NCI-H1417 (cell line): ENCODE measurements at places on chromosomes 2 and 18.

DNA sequence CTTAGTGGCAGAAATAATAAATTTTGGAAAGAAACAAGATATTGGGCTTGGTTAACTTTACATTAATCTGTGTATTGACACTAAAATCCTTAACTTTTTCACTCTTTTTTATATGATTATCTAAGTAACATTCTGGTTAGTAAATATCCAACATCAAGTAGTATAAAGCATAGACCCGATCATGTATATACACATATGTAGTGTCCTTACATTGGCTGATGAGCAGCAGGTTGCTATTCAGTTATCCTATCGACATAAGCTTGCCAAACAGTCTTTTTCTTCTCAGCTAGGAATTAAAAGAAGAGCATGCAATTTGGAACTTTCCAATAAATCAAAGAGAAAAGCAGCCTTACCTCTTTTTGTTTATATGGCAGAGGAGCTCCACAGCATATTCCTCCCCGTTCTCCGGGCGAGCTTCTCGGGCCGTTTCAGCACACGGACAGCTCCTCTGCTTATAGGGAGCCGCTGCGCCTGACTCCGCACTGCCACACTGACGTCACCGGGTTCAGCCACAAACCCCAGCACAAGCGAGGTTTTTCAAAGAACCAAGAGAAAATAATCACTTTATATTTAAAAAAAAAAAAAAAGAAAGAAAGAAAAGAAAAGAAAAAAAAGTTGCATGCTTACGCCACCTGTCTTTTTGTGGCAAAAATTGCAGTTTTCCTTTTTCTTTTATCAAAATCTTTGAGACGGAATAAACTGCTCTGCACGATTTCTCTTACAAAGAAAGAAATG is at the start of gene SCG2:
SCG2 (minus strand) TSS at position 430 of the 735 bp plus-strand sequence. CDS start 3,079 bp downstream, outside the sequence.
- DNase-seq = peak; percentile 59

DNA sequence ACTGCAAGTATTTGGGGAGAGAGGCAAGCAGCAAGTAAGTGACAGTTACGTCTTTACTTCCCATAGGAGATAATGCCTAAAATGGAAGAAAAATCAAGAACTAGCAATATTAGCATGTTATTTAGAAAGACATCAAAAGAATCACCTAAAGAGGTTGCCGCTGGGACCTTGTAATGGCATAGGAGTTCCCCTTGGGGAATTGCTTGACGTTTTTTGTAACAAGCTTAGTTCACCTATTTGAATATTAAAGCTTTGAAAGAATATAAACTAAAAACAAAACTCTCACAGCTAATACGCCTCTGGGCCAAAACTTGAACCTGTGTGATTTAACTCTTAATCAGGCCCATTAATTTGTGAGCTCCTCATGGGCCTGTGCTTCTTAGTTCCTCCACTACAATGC is 89.0 kb downstream of the AAK1 start:
- no peak for DNase-seq

- DNase-seq = no peak
These were observed 27.2 kb upstream of the FAM136A start for GRCh38 chr2:70328921-70329561.

- no peak for DNase-seq
These were observed 51.3 kb downstream of the RNF144A start for GRCh38 chr2:6968319-6969100.

GRCh38 chr2:71926089-71926447 is 221.6 kb downstream of the CYP26B1 start:
- no peak for DNase-seq

DNA sequence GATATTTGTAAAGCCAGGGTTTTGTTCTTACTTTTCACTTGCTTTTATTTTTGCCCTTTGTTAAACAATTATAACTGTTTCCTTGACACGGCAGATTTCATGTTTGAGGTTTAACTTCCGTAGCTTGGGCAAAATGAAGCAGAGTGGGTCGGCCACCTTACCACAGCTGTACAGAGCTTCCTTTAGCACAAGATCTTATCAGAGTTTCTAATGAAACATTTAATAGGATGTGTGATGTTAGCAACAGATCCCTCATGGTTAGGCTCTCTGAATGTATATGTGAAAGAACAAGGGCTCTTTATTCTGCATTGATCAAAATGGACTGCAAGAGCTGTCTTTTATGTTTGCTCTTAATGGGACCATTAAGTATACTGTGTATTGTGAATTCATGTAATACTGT is 22.3 kb downstream of the RNF125 start:
- no peak for DNase-seq

DNA sequence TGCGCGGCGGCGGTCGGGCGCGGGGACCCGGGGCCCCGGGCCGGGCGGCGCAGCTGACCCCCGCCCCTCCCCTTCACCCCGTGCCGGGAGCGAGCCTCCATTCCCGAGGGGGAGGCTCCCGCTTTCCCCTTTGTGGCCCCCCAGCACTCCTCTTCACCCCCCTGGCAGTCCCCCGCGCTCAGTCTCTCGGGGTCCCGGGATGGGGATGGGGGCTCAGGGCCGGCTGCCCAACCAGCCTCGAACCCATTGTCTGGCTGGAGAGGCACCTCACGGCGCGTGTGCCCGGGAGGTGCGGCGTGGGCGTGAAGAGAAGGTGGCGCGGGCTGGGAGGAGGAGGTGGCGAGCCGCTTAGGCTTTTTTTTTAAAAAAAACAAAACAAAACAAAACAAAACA is 748 bp downstream of the FMNL2 start:
- DNase-seq = peak; percentile 41

DNA sequence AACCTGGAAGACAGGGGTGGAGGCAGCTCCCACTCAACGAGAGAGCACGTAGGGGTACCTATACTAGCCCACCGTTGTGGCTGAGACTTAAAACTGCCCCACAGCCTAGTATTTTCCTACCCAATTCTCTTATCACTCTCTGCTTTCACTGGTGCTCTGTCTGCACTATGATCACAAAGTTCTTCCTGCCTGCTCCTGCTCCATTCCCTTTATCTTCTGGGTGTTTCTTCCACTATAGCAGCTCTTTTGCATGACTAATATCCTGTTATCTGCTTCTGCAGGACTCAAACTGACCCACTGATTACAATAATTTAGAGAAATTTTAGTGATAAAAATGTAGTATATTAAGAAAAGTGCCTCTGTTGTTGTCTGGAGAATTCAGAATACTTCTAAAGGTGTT is 184.8 kb downstream of the LRP1B start:
- no peak for DNase-seq

DNA sequence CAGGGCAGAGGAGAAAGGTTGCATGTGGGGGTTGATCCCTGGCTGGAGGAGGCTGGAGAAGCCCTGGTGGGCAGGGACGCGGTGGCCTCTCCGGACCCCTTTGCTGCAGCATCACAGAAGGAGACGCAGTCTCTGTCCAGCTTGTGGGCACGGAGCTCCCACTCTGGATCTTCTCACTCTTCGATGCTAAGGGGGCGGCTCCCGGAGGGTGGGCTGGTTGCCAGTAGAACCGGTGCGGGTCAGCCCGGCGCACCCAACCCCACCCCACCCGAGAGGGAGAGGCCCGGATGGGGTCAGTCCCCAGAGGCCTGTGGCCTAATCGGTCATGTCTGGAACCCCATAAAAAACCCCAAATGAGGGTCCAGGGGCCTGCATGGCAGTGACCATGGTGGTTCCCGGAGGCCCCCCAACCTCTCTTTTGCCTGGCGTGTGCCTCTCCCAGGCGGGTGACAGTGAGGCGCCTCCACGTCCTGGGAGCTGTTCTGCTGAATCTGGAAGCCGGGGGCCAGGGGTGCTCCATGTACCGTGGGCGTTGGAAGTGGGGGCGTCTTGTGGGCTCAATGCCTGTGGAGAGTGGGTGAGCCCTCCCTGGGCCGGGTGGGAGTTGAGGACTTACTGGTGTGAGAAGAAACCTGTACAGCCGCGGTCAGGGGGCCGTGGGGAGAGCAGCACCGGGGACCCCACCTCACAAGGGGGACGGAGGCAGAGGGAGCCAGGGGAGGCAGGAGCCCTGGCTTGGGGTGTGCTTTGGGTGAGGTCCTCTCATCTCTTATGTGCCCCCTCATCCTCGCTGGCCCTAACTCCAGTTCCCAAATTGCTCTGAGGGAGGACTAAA is 79.6 kb downstream of the RTP5 start:
- no peak for DNase-seq

GRCh38 chr2:224890372-224890771 is 151.9 kb downstream of the DOCK10 start:
- DNase-seq = no peak

DNA sequence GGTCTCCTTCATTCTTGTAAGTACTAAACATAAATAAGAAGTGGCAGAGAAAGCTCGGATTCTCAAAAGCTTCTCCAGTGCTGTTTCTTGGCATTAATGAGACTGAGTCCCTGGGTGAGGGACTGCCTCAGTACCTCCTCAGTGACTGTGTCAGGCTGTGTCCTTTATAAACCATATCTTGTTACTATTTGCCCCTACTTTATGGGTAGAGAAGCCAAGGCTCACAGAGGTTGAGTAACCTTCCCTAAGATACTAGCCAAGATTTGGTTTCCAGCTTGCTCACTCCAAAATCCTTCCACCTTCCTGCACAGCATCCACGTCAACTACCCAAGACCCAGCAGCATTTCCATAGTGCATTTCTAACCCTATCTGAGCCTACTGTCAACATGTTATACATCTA is 55.6 kb downstream of the THUMPD2 start:
- DNase-seq = no peak

DNA sequence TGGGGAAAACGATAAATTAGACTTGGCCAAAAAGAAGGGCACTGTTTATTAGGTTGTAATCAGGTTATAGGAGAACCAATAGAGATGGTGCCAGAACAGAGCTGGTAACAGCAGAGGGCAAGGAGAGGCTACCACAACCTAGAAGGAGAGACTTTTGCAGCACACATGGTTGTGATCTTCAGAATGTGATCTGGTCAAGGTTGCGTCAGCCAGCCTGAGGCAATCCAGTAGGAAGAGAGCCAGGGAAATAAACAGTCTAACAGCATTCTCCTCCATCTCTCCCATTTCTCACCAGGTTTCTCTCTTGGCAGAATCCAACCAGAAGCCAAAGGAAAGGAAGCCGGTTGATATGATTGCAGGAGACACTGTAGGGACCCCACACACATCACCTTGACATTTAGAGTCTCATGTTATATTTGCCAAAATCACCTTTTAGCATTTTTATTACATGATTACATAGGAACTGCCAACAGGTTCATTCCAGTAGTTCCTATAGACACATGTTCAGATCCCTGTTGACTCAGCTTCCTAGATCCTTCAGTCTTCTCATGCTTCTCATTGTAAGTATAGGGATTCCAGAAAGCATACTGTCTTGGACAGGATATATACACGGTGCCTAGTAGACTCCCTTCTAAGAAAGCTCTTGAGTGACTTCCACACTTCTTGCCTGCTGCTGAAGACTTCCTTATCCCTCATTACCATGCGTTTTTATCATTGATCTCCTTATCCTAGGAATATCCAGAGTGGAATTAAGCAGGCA is 17.6 kb upstream of the SPATS2L start:
- no peak for DNase-seq

- no peak for DNase-seq
These were observed 43.5 kb downstream of the RRM2 start for GRCh38 chr2:10165861-10166675.

- no peak for DNase-seq
These were observed 12.3 kb downstream of the PDCD1 start for GRCh38 chr2:241846406-241846805.

DNA sequence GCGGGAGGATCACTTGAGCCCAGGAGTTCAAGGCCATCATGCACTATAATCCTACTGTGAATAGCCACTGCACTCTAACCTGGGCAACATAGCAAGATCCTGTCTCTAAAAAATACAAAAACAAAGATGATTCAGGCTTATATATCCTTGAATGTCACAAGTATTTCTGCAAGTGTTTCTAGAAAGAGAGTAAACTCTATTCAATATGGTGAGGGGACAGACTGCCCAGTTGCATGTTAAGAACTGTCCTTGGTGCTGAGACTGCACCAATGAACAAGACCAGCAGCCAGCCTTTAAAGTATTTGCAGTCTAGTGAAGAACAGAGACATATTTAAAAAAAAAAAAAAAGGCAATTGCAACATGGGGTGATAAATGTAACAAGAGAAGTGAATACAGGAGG is 16.4 kb downstream of the MAP3K19 start:
- no peak for DNase-seq

DNA sequence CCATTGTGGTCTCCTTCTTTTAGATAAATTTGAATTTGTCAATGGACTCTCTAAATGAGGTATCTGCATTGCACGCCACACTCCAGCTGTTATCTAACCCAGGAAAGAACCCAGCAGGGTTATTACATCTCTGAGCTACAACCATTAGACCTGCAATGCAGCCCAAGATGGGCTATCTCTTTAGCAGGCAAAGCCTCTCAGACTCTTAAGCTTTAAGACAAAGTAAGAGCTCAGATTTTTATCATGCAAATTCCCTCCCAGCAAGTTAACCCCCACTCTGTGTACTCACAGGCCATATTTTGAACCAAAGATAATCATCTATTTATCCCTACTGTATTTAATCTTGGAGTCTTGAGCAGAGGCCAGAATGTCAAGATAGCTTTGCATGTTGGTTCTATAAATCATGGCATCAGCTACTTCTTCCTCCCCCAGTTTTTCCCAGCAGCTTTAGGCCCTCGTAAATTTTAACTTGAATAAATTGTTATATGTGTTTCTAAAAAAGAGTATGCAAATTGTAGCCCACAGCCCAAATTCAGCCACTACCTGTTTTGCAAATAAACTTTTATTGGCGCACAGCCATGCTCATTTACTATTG is 273.7 kb upstream of the PKDCC start:
- no peak for DNase-seq

GRCh38 chr2:173990970-173991819 is 26.0 kb upstream of the SP3 start:
- DNase-seq = no peak

- no peak for DNase-seq
These were observed 79.6 kb upstream of the DNMT3A start for GRCh38 chr2:25421289-25421688.

GRCh38 chr2:155310589-155310988 is 612.1 kb downstream of the KCNJ3 start:
- DNase-seq = no peak

GRCh38 chr2:173016451-173016850 is 59.2 kb upstream of the MAP3K20 start:
- no peak for DNase-seq

GRCh38 chr2:51263951-51264350 is 232.0 kb upstream of the NRXN1 start:
- no peak for DNase-seq

GRCh38 chr18:73942081-73942625 is 205.5 kb downstream of the FBXO15 start:
- peak; percentile 79 for DNase-seq

GRCh38 chr2:9681427-9681817 is 50.6 kb upstream of the YWHAQ start:
- DNase-seq = no peak

- DNase-seq = no peak
These were observed 17.2 kb downstream of the PLB1 start for GRCh38 chr2:28513097-28513496.

GRCh38 chr18:35617865-35618264 is 36.3 kb downstream of the GALNT1 start:
- DNase-seq = no peak

- DNase-seq = no peak
These were observed 23.2 kb downstream of the RPRM start for GRCh38 chr2:153455403-153455802.

DNA sequence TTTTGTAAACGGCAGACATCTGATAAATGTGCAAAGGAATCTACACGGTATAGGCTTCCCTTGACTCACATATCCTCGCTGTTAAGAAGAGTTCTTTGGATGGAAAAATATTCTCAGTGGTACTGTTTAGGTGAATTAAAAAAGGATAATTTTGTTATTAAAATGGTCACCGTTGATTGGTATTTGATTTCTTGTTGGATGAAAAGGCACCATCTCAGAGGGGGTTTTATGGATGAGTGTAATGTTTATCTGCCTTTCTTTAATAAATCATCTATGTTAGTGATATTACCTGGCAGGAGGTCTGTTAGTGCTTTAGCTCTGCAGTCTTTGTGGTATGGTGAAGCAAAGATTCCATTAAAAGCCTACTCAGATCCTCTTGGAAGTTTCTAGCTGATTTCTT is 92.3 kb downstream of the MGAT5 start:
- DNase-seq = no peak
